A549 treated with CORT108297 at 1 μM for 4 hours (cell line): ENCODE measurements at places on chromosomes 3 and 15. TPM values are rescaled to one million over a fixed set of nuclear protein-coding genes. Genes with fewer than 3 reads are reported as not detected.

Gene LRRC31
- total RNA-seq, result 0.02 TPM in 1 of 5 replicates, not detected in the others

Gene KLHL6
- total RNA-seq, result not detected in 5 replicates

Gene TM4SF18
- total RNA-seq, result 37.6 to 44.7 TPM (median 41.3 TPM) in 5 replicates

Gene DNAH12
- total RNA-seq, result 0.03 to 0.15 TPM (median 0.13 TPM) in 5 replicates

Gene TRIM71
- total RNA-seq, result not detected in 5 replicates

Gene GPR149
- not detected in 5 replicates for total RNA-seq

Gene MITF
- 5.7 to 8.4 TPM (median 7.2 TPM) in 5 replicates for total RNA-seq

Gene LCTL
- total RNA-seq, result 0.05 TPM in 1 of 5 replicates, not detected in the others

Gene GNAI2
- 34.4 to 48.3 TPM (median 45.0 TPM) in 5 replicates for total RNA-seq

Gene MKRN3
- total RNA-seq, result 1.5 to 2.8 TPM (median 2.5 TPM) in 5 replicates

Gene ARHGAP11A
- 46.2 to 85.1 TPM (median 66.9 TPM) in 5 replicates for total RNA-seq

Gene KLHDC8B
- total RNA-seq, result 4.3 to 6.4 TPM (median 5.5 TPM) in 5 replicates
